Smooth muscle cell of trachea (primary cell): ENCODE measurements at places on chromosomes 1 and 21. TPM values are rescaled to one million over a fixed set of nuclear protein-coding genes. Genes with fewer than 3 reads are reported as not detected.

The PLA2G4A gene
- total RNA-seq = 20.3 and 44.4 TPM in 2 replicates

The MRAP gene
- 0.17 TPM in 1 of 2 replicates, not detected in the other for total RNA-seq

The LIPI gene
- not detected in 2 replicates for total RNA-seq

The SORT1 gene
- 8.9 and 9.6 TPM in 2 replicates for total RNA-seq

The UBE2U gene
- not detected in 2 replicates for total RNA-seq

The ADGRL2 gene
- 78.4 and 112 TPM in 2 replicates for total RNA-seq

The APOBEC4 gene
- total RNA-seq = not detected in 2 replicates

The TCP10L gene
- 0.17 and 0.44 TPM in 2 replicates for total RNA-seq

The CLCA2 gene
- total RNA-seq = 2.9 and 11.2 TPM in 2 replicates

The ZYG11B gene
- 55.1 and 56.0 TPM in 2 replicates for total RNA-seq

The OR2T33 gene
- not detected in 2 replicates for total RNA-seq
